Right atrium auricular region (tissue), 2 donors: ENCODE measurements at places on chromosomes 1 and 21. TPM values are rescaled to one million over a fixed set of nuclear protein-coding genes. Genes with fewer than 3 reads are reported as not detected.

- DNase-seq, result no peak
These were observed 6.0 kb upstream of the SLC27A3 start for GRCh38 chr1:153769221-153769620.

GRCh38 chr21:44434568-44434925 is 20.8 kb upstream of the LRRC3 start:
- no peak for DNase-seq

GRCh38 chr1:209861242-209861641 is 33.5 kb downstream of the UTP25 start:
- no peak for DNase-seq

GRCh38 chr1:24567792-24568388 is 12.0 kb downstream of the NCMAP start:
- no peak for DNase-seq

VHLL gene
- total RNA-seq, result not detected

CLIC6 gene
- 5.1 TPM for total RNA-seq

DNA sequence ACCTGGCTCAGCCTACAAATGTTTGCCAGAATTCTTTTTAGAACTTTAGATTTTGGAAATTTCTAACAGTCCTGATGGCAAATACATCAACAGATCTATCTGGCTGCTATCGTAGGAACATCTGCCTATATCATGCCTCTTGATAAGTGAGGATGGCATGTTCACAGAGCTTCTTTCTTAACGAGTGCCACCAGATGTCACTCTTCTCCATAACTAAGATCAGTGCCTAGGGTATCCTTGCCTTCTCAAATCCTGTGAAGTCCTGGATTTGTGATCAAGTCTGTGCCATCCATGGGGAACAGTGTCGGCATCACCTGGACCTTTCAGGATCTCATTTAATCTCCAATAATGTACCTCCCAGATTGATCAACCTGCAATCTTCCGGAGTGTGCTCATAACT is 36.5 kb upstream of the CD5L start:
- no peak for DNase-seq

GRCh38 chr1:197920067-197920396 is 2.9 kb downstream of the LHX9 start:
- DNase-seq, result no peak

ATP1A1 gene
- 256 TPM for total RNA-seq

DNA sequence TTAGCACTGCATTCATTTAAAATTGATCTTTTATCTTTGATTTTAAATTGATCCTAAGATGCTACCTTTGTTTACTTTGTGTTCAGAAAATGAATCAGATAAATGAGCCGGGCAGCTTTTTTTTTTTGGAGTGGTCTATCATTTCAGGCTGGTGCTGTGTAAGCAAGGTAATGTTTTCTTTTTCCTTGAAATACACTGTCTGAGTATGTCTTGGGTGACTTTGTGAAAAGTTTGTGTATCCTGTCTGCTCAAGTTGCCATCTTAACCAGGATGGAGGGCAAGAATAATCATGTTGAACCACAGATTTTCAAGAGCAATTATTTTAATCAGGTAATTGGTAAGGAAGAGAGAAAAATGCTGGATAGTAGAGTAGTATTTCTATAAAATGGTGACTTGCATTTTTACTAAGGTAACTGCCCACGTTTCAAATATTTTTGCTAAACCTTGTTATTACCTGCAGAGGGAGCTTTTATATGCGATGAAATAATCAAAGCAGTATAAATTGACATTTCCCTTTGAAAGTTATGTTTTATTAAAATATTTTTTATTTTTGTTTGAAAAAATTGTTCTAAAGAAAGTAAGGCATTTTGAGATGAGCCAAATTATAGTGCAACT is 11.1 kb downstream of the ADGRL2 start:
- DNase-seq, result no peak

ANGPTL7 gene
- total RNA-seq, result 4.8 TPM
